ENCODE measurements at places on chromosomes 1 and 21.

DNA sequence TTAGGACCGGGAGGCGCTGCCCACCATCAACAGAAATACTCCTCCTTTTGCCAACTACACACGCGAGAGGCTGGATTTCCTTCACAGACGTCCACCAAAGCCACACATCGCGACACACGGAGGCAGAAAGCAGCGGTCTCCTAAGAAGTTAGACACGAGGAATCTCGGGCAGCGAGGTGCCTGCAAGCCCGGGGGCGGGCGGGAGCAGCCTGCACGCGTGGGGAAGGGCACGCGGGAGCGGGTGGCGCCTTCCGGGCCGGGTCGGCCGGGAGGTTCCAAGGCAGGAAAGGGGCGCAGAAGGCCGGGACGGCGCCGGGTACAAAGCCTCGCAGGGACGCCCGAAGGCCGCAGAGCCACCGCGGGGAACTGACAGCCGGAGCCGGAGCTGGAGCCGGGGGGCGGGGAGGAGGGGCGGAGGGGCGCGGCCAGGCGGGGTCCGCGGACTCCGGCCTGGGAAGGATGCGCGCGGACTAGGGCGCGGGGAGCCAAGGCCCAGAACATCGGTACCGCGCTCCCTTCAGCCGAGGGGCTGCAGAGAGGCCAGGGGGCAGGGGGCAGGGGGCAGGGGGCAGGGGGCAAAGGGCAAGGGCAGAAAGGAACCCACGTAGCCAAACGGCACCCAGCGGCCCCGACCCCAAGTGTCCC is 722 bp downstream of the NPHP4 start:
- DNase-seq, result no peak

DNA sequence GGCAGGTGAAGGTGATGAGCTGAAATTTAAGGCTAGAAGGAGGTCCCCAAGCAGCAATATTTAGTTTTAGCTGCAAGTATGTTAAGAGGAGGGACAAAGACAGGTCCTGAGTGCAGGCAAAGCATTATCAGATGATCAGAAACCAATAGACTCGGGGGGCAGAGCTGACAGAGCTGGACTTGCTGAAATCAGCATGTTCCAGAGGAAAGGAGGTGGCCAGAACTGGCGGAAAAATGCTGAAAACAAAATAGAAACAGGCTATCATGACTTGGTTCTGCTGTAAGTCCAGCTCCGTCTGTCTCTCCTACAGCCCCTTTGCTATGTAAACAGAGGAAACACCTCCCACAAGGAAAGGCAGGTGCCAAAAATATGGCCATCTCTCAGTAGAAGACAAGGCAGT is at the start of gene CD5L:
CD5L (minus strand) TSS at position 101 of the 400 bp plus-strand sequence. CDS start 107 bp downstream, outside the sequence.
- no peak for DNase-seq

DNA sequence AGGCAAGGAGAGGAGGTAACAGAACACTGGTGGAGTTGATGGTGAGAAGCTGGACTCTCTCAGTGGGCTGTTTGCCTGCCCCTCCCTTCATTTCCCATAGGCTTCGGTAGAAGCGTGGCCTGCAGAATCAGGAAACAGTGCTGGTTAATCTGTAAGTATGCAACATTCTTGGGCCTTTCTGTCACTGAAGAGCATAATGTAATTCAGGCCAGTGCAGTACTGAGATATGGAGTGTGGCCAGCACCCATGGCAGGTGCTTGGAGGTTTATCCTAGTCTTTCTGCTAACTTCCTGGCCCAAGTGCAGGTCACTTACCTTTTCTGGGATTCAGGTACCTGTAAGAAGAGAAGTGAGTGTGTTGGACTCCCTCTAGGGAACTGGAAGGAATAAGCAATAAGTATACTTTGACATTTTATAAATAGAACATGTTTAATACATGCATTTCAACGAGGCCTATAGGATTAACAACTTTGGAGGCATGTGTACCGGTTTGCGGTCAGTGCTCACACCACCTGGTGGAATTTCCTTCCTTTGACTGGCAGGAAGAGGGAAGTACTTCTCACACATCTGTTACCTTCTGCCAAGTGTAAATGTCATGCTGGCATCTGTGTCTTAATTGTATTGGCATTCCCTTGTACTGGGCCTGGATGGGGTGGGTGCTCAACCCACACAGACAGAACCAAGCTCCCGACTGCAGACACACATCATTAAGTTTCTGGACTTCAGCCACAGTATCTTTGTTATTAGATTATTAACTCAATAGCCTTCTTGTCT is 105.5 kb downstream of the KIF26B start:
- DNase-seq, result no peak

DNA sequence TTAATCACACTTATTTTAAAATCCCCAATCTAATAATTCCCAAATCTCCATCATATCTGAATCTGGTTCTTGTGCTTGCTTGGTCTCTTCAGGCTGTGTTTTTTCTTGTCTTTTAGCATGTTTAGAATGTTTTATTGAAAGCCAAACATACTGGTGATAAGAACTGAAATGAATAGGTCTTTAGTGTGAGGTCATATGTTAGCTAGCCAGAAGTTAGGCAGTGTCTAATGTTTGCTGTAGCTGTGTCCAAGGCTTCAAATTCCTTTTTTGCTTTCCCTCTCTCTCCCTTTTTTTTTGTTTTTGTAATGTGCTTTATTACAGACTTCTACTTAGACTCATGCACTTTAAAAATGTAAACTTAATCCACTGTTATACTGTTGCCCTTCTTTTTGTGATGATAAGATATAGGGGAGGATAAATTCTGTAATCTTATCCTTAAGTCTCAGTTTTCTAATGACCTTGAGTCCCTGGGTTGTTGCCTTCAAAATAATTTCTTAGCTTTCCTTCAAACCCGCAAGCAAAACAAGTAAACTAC is 725.1 kb downstream of the BRINP3 start:
- no peak for DNase-seq

DNA sequence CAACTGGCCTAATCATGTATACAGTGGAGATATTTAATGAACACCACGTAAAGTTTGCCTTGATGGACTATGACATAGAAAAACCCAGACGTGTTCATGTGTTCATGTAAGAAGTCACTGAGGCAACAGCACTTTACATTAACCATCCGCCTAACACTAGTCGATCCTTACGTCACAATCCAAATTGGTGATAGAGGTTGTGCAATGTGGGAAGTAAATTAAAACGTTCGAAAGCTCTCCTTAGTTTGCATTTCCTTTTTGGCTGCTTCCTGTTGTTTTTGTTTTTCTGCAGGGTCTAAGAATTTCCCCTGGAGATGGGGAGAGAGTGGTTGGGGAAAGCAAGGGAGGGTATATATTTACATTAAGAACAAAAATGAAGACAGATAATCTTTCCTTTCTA is 587.5 kb upstream of the ADGRL2 start:
- DNase-seq, result no peak

GRCh38 chr1:85171721-85172120 is 29.1 kb downstream of the SYDE2 start:
- DNase-seq, result no peak

- DNase-seq, result no peak
Measured at GRCh38 chr1:171666114-171666769, 13.8 kb upstream of the MYOC start.

DNA sequence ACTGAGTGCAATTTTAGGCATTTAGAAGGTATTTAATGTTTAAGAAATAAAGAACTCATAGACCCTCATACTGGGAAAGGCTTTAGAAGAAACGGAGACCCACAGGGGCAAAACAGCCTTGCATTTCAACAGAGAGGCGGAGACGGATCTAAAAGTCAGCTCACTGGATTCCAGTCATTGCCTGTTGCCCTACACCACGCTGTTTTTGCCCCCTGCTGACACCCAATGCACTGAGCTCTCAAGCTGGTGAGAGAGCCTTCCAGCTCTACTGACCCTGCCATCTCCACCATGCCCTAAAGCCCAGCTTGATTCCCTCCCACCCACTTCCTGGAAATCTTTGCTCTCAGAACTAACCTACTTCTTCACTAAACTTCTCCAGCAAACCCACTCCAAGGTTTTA is 7.2 kb upstream of the TRAF3IP3 start:
- DNase-seq, result no peak

DNA sequence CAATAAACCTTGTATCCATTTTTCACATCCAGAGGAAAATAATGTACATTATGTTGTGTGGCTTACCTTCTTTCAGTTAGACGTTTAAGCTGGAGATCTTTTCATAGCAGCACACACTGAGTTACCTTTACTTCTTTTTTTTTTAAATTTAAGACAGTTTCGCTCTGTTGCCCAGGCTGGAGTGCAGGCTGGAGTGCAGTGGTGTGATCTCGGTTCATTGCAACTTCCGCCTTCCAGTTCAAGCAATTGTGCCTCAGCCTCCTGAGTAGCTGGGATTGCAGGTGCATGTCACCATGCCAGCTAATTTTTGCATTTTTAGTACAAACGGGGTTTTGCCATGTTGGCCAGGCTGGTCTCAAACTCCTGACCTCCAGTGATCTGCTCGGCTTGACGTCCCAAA is 7.4 kb upstream of the CAMTA1 start:
- DNase-seq, result no peak

GRCh38 chr1:176837708-176838107 is 326.8 kb downstream of the ASTN1 start:
- DNase-seq, result no peak

DNA sequence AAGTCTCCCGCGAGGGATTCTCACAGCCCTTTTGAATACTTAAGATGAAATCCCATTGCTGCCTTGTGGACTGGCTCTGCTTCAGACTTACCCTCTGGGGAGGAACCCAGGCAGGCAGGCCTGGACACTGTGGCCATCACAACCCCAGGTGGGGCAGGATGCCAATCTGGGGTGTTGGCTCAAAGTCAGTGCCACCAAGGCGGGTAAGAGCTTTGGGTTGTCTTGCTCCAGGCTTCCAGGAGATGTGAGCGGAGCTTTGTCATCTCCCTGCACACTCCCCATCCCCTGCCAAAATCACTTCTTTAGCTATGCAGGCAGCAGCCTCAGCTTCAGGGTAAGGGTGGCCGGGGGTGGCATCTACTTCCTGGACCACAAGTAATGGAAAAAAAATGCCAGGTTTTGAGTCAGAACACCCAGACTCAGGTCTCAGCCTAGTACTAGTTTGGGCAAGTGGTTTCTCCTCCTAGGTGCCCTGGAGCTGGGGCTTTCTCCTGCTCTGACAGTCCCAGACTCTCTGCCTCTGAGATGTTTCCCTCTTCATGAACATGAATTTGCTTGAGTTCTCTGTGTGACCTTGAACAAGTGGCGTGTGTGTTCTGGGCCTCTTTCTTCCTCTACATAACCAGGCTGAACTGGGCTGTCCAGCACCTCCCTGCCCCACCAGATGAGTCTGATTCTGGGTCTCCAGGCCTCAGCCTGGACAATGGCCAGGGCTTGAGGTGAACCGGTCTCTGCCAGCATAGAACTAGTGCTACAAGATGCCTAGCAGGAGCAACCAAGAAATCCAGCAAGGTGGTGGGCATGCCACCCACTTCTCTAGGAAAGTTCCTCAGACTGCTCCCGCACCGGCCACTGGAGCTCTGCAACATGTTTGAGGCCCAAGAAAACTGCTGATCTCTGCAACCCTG is 65.4 kb downstream of the VWA5B1 start:
- no peak for DNase-seq

- no peak for DNase-seq
Measured at GRCh38 chr1:45016090-45016697, 4.1 kb downstream of the UROD start.

Data from stimulated activated CD4-positive, alpha-beta T cell treated with anti-CD3 and anti-CD28 coated beads, Interleukin-1b, Interleukin-23, amount 100 ng/mL, for 1 hour (primary cell).